Pancreas (tissue), 10 donors: ENCODE measurements at places on chromosomes 2 and 18.

- no peak for DNase-seq
Observed at GRCh38 chr2:26299471-26300101, 46.4 kb upstream of the SELENOI start.

DNA sequence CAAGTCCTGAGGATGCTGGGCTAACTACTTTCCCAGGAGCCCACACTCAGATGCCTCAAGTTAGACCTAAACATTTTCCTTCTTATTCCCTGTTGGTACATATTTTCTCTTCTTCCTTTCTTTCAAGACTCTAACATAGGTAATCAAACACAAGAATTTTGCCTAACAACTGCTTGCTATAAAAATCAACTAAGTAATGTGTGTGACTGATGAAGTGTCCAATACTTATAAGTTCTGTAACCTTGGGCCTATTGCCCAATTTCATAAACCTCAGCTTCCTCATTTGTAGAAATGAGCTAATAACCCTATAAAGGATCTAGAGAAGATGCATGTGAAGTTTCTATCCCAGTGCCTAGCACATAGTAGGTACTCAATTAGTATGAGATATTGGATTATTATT lies 31.6 kb upstream of the PIK3C3 start:
- DNase-seq = no peak

GRCh38 chr2:453132-453531 lies 165.2 kb upstream of the ALKAL2 start:
- no peak for DNase-seq

DNA sequence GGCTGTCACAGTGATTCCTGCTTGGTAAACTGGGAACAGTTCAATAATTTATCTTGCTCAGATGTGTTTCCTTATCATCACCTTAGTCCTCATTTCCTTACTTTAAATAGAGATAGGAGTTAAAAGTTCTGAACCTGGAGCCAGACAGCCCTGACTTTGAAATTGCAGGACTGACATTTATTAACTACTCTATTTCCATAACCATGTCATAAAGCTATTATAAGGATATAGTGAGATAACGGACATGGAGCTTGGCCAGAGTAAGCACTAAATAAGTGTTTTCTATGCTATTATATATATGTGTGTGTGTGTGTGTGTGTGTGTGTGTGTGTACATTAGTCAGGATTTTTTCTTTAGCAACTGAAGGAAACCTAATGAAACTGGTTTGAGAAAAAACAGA lies 13.1 kb downstream of the NT5DC4 start:
- no peak for DNase-seq

DNA sequence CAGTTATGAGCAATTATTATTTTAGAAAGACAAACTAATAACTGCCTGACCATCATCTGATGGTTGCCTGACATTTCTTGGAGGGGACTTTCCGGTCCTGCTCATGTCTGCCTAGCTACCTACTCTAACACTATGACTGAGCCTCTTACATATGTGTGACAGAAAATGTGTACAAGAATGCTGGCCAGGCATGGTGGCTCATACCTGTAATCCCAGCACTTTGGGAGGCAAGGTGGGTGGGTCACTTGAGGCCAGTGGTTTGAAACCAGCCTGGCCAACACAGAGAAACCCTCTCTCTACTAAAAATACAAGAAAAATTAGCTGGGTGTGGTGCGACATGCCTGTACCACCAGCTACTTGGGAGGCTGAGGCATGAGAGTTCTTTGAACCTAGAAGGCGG lies 666.3 kb downstream of the KCNJ3 start:
- no peak for DNase-seq

- DNase-seq = no peak
Observed at GRCh38 chr2:13550285-13551231, 833.8 kb downstream of the TRIB2 start.

GRCh38 chr2:7407001-7407400 lies 489.8 kb downstream of the RNF144A start:
- no peak for DNase-seq

DNA sequence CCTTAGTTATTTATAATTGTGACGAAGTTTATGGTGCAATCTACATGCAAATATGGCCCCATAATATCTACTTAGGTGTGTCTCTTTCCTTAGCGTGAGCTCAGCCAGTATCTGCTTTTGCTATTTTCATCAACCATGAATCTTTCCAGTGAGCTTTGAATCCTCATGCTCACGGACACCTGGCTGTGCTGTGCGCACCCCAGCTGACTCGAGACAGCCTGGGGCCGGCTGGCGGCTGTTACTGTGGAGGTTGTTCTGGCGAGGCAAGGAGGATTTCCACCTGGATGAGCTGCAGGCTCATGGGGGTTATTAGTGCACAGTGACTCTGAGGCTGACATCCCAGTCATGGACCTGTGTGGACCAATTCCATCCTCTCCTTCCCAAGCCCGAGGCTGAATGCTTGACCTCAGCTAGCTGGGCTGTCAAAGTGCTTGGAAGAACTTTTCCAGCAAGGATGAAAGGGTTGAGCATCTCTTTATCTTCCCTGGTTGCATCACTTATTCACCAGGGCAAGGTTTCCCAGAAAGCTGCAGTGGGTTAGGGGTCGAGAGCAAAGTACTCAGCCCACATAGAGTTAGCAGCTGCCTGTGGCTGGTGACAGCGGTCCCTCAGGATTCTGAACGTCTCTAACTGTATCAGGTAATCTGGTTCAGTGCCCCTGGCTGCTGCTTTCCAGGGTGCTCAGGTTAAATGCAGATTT lies 141.7 kb downstream of the ARL4C start:
- DNase-seq = no peak

- no peak for DNase-seq
Observed at GRCh38 chr2:119914266-119914665, 98.6 kb upstream of the EPB41L5 start.

GRCh38 chr2:48287976-48288375 lies 242.0 kb upstream of the STON1 start:
- DNase-seq = no peak

- DNase-seq = no peak
Observed at GRCh38 chr18:12088096-12088495, 5.5 kb upstream of the ANKRD62 start.

- DNase-seq = no peak
Observed at GRCh38 chr2:101395545-101396315, 8.4 kb upstream of the CREG2 start.

DNA sequence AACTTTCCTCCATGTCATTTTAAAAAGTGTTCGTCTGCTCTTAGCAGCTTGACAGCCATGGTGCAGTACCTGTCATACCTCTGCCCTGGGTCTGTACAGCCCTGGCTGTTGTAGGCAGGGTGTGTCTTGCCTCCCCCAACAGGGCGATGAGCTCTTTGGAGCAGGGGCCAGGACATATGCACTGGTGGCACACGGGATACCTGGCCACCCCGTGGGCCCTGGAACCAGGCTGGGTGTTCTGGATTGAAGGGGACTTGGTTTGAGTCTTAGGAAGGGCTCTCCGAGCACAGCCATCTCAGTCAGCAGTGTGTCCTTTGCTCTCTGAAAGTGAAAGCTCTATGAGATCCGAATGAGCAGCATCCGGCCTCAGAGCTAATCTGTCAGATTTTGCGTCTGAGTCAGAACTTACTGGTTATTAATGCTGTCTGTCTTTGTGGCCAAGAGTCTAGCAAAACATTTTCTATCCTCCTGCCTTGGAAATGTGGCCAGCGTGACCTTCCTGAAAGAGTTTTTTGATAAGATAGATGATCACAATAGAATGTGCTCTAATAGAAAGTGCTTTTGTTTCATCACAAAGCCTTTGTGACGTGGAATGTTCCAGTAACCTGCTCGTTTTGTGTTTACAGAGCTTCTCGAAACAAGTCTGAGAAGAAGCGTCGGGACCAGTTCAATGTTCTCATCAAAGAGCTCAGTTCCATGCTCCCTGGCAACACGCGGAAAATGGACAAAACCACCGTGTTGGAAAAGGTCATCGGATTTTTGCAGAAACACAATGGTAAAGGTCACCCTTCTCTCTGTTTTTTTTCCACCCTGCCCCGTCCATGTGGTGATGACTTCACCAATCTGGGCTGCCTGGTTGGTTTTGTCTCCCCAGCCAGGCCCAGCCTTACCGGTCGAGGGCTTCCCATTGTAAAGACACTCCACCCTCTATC lies 77.3 kb upstream of the RPL31 start:
- DNase-seq = no peak

DNA sequence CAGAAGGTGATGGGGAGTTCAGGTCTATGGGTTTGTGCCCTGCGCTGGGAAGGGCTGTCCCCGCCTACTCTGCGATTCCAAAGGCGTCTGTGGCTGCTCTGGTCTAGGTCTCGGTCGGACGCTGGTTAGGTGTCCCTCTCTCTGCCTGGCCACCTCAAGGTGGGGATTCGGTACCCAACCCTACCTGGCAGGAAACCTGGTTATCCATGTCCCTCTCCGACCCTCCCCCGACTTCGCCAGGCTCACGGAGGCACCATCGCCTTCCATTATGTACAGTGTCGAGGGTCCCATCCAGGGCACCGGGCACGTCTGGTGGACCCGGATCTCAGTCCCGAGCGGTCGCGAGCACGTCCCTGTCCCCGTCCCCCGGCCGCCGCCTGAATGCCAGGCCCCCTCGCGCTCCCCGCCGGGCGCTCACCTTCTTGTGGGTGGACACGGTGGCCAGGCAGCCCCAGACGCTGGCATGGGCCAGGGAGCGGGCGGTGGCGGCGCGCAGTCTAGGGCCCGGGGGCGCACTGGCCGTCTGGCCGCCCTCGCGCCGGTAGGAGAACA lies 628 bp downstream of the CREG2 start:
- DNase-seq = peak; percentile 12

DNA sequence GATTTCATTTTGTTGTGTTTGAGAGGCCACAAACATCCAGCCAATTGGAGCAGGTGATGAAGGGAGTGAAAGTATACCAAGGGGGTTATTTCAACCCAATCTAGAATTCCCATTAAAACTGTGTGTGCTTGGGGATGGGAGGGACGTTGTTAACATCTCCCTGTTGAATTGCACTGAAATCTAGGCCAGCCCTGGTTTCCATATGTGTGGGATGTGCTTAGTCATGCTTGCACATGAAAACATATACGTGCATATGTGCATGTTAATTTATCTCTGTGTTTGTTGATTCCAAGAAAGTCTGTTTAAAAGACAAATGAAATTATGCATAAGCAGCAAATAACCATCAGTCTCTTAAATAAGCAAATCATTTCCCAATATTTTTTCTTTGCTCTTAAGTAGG lies 5.6 kb downstream of the CELF4 start:
- DNase-seq = no peak

- no peak for DNase-seq
Observed at GRCh38 chr2:141499123-141499522, 631.7 kb downstream of the LRP1B start.

GRCh38 chr2:173355132-173355865 lies 627 bp downstream of the CDCA7 start:
- DNase-seq = no peak

DNA sequence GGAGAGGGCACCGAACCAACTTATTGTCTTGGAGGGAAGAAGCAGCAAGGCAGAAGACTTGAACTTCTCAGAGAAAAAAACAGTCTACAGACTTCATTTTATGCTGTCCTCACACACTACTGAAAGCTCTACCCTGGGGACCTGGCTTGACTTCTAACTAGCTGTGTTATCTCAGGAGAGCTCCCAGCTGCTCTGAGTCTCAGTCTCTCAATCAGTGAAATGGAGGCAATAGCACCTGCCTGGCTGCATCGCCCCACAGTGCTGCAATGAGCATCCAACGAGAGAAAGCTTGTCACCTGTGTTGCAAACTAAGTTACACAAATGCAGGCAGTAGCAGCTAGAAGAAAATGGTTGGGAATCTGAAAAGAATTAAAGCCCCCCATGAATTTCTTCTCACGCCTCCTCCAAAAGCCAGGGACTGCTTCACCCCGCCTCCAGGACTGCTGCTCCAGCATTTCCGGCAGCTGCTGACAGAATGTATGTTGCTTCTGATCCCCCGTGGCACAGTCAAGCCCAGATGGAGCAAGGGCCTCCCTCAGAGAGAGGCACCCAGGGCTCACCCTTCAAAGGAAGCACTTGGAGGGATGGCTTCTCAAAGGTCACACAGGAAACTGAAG lies 116.3 kb downstream of the BCL11A start:
- no peak for DNase-seq

- DNase-seq = no peak
Observed at GRCh38 chr2:55649211-55649610, 31.8 kb upstream of the PPP4R3B start.
